Fibroblast of skin of right biceps (primary cell): ENCODE measurements at places on chromosomes 4 and X.

GRCh38 chrX:45172890-45173289 lies 27.8 kb downstream of the DIPK2B start:
- DNase-seq = peak; percentile 57

DNA sequence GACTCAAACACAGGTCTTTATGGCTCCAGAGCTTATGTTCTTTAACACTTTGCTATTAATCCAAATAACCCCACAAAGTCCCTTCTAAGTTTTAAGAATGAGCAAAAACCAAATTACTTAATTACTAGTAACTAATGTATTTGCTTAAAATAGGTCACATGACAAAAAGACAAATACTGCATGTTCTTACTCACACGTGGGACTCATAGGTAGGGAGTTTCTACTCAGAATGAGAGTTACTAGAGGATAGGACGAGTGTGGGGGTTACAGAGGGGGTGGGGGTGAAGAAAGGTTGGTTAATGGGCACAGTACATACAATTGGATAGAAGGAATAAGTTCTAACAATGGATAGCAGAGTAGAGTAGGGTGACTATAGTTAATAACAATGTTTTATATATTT lies 5.8 kb downstream of the RPS6KA3 start:
- no peak for DNase-seq

DNA sequence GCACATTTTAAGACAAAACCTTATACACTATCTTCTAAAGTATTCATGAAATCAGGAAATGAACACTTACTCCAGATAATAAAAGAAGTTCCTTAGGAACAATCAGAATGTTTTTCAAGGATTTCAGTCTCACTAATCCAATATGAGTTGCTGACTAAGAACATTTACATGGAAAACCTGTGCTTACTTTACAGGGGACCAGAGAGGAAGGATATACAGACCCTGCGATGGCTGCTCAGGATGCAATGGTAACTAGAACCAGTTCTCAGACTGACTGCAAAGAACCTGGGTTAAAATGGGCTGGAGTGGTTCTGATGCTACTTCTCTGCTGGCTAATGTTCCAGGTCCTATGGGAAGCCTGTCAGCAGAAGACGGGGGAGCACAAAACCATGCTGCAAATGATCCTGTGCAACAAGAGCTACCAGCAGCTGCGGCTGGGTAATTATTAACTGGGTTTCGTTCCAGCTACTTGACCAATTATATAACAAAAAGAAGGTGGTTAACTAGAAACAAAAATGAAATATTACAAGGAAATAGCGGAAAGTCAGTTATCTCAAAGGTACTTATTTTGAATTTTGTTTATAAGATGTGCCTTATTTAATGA lies 85.3 kb downstream of the ANXA10 start:
- no peak for DNase-seq

GRCh38 chrX:10197279-10198210 lies 40.8 kb downstream of the CLCN4 start:
- DNase-seq = peak; percentile 20

- DNase-seq = no peak
Observed at GRCh38 chrX:104697294-104697693, 131.3 kb downstream of the IL1RAPL2 start.

GRCh38 chrX:71619986-71620385 lies 1.7 kb upstream of the CXCR3 start:
- DNase-seq = no peak

- no peak for DNase-seq
Observed at GRCh38 chr4:86935566-86935852, 698 bp downstream of the AFF1 start.

GRCh38 chr4:165779950-165780670 lies 92.9 kb upstream of the TLL1 start:
- peak; percentile 17 for DNase-seq

DNA sequence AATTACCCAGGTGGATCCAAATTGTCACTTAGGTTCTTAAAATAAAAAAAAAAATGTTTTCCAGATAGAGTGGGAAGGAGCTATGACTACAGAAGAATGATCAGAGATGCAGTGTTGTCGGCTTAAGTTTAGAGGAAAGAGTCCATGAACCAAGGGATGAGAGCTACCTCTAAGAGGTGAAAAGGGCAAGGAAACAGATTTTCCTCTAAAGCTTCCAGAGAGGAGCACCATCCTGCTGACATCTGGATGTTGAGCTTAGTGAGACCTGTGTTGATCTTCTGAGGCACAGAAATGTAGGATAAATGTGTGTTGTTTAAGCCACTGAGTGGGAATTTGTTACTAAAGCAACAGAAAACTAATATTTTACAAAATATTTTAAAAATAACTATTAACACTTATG lies 498.7 kb downstream of the SPOCK3 start:
- no peak for DNase-seq

- DNase-seq = peak; percentile 16
Observed at GRCh38 chr4:156512622-156513021, 459.0 kb downstream of the PDGFC start.

GRCh38 chr4:22202246-22202974 lies 253.8 kb upstream of the KCNIP4 start:
- DNase-seq = peak; percentile 39

GRCh38 chr4:77125961-77126360 lies 31.0 kb upstream of the CCNG2 start:
- no peak for DNase-seq

- DNase-seq = no peak
Observed at GRCh38 chr4:139501527-139501926, 47.6 kb downstream of the RAB33B start.

- DNase-seq = no peak
Observed at GRCh38 chr4:123777373-123777772, 380.8 kb downstream of the SPRY1 start.

DNA sequence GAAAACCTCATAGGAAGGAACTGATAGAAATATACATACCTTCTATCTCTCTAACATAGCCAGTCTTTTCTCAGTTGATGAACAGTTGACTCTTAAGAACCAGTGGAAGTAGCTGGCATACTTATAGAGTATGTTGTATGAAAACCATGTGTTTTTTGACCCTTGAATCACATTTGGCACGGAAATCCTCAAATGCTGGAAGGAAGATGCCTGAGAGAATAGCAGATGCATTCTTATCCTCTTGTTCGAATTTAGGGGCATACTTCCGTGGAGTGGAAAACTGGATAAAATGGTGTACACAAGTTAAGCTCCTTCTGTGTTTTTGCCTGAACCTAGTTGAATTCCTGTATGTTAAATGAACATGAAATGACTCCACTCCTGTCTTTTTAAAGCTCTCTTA lies 145.5 kb downstream of the PCDH7 start:
- DNase-seq = no peak

DNA sequence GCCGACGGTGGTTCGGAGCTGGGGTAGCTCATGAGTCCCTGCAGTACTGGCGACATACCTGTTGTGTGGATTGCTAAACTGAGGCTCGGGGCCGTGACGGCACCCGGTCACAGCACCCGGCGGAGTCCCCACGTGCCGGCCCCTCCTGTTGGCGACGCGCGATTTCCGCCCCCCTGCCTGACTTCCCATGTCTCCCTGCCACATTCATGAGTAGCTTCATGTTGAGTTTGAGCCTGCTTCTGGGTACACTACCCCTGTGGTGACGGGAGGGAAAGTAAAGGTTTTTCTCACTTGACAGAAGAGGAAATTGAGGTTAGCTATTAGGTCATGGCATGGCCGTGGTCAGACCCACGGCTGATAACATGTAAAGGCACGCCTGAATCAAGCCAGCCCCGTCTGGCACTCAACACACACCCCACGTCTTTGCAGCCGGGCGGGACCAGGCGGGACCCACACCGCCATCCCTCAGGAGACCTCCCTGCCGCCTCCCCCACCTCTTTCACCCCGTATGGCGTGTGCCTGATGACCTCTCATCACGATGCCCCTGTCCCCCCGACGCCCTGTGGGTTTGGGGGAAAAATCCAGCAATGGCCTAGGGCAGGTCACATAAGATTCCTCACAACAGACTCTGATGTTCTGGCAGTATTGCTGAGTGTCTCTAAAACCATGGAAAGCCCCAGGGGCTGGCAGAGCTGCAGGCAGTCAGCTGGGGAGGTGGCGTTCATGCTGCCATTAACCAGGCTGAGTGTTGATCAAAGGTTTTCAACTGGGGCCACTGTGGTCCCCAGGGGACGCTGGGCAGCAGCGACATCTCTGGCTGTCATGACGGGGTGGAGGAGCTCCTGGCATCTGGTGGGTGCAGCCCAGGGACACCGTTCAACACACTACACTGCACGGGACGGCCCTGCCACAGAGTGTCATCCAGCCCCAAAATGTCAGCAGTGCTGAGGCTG lies 29.2 kb downstream of the P2RY8 start:
- DNase-seq = no peak

- DNase-seq = no peak
Observed at GRCh38 chr4:98614094-98614493, 44.3 kb downstream of the TSPAN5 start.

- no peak for DNase-seq
Observed at GRCh38 chr4:94160774-94161173, 46.9 kb upstream of the SMARCAD1 start.

DNA sequence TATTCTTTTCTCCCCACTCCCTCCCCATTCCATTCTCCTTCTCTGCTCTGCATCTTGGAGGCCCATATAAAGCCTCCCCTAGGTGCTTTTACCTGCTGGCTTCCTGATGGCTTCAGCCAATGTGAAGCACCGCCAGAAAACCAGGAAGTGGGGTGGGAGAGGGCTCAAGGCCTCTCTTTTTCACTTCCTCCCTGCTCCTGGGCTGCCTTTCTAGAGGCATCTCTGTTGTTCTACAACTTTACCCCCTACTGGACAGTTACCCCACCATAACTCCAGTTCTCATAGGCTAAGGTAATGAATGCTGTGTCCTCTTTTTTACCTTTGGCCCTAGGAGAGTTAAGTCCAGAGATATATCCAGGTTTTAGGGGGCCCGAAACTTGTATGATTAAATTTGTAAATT lies 62.4 kb upstream of the PPARGC1A start:
- no peak for DNase-seq

DNA sequence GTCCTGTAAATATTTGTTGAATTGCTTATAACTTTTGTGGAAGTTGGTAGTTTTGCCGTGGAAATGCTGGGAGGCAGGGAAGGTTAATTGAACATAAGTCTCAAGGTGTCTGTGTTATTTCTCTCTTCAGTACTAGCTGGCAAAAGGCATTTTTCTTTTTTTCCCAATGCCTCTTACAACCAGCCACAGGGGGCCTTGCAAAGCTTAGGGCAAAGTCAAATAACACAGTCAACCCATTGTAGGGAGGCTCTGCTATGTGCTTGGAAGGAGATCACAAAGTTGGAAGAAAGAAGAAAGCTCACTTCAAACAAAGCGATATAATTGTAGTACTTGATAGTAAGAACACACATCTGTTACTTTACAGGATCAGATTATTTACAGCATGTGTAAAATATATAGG lies 802.6 kb downstream of the PDHA2 start:
- no peak for DNase-seq

- DNase-seq = no peak
Observed at GRCh38 chr4:69753686-69754085, 6.7 kb downstream of the SULT1B1 start.

- DNase-seq = no peak
Observed at GRCh38 chr4:78627046-78627965, 75.7 kb downstream of the ANXA3 start.

- DNase-seq = no peak
Observed at GRCh38 chr4:90240333-90240732, 113.1 kb downstream of the CCSER1 start.

DNA sequence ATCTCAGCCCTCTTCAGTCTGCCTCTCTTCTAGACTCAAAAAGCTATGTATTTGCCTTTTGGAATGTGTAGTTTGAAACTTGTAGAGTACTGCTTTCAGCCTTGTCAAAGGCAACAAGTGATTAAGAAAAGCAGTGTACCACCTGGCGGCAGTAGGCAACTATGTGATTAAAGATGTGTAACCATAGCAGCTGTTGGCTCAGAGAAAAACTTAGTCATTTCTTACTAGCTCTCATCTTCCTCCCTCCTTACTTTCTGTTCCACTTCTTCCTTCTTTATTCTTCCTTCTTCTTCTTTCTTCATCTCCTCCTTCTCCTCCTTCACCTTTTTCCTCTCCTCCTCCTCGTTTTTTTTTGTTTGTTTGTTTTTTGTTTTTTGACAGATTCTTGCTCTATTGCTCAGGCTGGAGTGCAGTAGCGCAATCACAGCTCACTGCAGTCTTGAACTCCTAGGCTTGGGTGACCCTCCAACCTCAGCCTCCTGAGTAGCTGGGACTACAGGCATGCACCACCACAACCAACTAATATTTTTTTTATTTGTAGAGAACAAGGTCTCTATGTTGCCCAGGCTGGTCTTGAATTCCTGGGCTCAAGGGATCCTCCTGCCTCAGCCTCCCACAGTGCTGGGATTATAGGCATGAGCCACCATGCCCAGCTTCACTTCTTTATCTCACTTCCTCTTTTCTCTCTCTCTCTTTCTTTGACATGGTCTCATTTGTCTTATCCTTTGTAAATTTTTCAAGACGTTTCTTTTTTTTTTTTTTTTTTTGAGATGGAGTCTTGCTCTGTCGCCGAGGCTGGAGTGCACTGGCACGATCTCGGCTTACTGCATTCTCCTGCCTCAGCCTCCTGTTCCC lies 32.6 kb downstream of the ABHD18 start:
- peak; percentile 11 for DNase-seq
